Transverse colon (tissue), 4 donors: ENCODE measurements at places on chromosomes 7 and 10.

DNA sequence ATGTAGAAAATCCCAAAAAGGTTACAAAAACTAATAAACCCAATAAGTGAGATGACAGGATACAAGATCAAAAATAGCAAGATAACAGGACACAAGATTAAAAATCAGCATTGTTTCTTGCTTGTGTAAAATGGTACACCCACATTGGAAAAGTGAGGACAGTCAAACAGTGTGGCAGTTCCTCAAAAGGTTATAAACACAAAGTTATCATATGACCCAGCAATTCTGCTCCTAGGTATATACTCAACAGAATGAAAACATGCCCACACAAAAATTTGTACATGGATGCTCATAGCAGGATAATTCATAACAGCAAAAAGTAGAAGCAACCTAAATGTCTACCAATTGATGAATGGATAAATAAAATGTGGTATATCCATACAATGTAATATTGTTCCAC lies 105.8 kb downstream of the ARMH3 start:
- H3K27ac ChIP-seq: no peak overlapping the region
- H3K4me3 ChIP-seq: no peak overlapping the region
- H3K36me3 ChIP-seq: no peaks in the 10 kb centered on the region
- DNase-seq: no peak
- H3K27me3 ChIP-seq: no peaks in the 10 kb centered on the region

DNA sequence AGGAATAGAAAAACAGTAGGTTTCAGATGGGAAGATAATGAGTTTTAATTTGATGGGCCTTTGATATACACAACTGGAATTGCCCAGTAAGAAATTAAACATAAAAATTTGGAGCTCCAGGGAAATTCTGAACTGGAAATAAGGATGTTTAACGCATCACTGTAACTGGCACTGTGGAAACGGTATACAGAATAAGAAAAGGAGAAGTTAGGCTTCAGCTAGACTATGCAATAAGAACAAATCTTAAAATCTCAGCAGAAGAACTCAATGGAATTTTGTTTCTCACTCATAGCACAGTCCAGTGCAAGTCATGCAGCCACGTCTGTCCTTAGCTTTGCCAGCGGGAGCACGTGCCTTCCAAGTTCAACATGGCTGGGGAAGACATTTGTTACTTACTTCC lies 52.9 kb upstream of the FGL2 start:
- no peak for DNase-seq
- H3K4me3 ChIP-seq: no peak overlapping the region
- no peaks in the 10 kb centered on the region for H3K27me3 ChIP-seq
- no peaks in the 10 kb centered on the region for H3K4me1 ChIP-seq

GRCh38 chr7:33354201-33354600 lies 224.8 kb downstream of the BBS9 start:
- H3K4me3 ChIP-seq: no peak overlapping the region
- DNase-seq: no peak
- H3K27ac ChIP-seq: no peak overlapping the region
- no peaks in the 10 kb centered on the region for H3K27me3 ChIP-seq

GRCh38 chr10:47160261-47160908 lies 139.6 kb upstream of the GDF10 start:
- H3K27me3 ChIP-seq: no peaks in the 10 kb centered on the region
- no peaks in the 10 kb centered on the region for H3K36me3 ChIP-seq

- H3K36me3 ChIP-seq: no peaks in the 10 kb centered on the region
- no peak overlapping the region for H3K4me3 ChIP-seq
- no peaks in the 10 kb centered on the region for H3K27me3 ChIP-seq
- no peak overlapping the region for H3K27ac ChIP-seq
- DNase-seq: no peak
- peaks cover 59% of the 10 kb centered on the region for H3K4me1 ChIP-seq
Observed at GRCh38 chr10:70850097-70850496, 34.3 kb downstream of the SGPL1 start.

- no peak for DNase-seq
- H3K27me3 ChIP-seq: no peaks in the 10 kb centered on the region
Observed at GRCh38 chr7:5183155-5183554, 6.9 kb upstream of the WIPI2 start.

DNA sequence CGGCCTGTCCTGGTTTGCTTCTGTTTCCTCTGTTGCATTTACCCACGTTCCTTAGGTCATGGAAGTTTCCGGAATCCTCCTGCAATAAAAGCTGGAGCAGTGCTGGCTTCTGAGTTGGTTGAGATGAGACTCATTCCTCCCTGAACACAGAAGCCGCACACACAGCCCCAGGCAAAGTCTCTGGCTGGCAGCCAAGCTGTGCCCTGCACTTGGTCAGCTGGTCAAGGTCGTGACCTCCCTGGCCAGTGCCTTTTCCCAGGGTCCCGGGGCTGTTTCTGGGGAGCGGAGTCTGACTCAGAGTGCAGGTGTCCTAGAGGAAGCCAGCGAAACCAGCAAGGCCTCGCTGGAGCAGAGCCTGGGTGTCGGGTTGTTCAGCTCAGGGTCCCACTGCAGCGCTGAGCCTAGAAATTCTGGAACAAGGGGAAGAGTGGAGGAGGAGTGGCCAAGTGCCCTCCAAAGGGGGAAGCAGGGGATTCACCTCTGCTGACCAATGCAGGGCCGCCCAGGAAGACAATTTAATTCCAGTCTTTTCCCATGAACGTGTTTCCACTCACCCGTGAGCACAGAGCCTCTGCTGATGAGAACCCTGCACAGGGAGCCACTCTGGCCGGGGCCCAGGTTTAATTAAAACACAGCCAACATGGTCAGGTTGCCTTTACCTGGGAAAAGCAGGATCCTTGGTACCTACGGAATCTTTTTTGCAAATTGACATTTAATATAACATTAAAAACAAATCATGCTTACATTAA lies 245.5 kb upstream of the PPP2R2D start:
- H3K27me3 ChIP-seq: peaks cover 15% of the 10 kb centered on the region
- H3K4me3 ChIP-seq: no peak overlapping the region
- no peak overlapping the region for H3K27ac ChIP-seq
- H3K4me1 ChIP-seq: no peaks in the 10 kb centered on the region
